Neural crest cell (in vitro differentiated cells): ENCODE measurements at places on chromosomes 5 and 9.
A peak's percentile ranks its signal among the peaks of the same experiment; 100 is the strongest.

DNA sequence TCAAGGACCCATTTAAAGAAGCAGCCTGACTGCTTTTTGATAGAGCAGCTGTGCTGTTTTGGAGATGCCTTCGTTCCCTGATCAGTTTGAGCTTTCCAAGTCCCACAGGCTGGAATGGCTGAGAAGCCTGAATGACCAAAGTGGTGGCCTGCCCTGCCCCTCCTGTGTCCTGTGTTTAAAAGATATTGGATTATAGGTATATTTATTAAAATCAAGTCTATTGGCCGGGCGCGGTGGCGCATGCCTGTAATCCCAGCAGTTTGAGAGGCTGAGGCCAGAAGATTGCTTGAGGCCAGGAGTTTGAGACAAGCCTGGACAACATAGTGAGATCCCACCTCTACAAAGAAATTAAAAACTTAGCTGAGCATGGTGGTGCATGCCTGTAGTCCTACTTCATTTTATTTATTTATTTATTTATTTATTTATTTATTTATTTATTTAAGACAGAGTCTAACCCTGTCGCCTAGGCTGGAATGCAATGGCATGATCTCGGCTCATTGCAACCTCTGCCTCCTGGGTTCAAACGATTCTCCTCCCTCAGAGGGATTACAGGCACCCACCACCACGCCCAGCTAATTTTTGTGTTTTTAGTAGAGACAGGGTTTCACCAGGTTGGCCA lies 87.7 kb downstream of the CACNA1B start:
- DNase-seq, result no peak

DNA sequence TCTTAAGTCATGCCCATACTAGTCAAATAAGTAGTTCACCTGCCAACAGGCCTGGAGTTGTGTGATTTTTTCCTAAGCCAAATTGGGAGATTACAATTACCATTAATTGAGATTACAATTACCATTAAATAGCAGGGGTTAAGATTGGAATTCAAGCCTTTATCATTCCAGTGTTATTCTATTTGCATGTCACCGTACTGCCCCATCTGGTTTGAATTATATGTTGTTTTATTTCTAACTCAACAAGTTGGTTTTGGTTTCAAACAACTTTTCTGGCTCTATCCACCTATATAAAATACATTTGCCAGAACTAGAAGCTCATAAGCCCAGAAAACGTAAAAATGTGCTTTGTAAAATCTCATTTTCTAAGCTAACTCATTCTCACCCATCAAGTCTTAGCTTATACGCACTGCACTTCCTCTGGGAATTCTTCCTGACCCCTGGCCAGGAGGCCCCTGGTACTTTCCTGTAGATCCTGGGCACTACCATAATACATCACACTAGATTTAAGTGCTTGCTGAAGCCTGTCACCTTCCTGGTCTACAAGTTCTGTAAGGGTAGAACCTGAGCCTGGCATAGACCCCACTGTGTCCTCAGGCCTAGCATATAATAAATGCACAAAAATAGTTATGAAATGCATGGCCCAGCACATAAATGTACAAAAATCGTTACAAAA lies 242.0 kb upstream of the TRPM3 start:
- no peak for DNase-seq

DNA sequence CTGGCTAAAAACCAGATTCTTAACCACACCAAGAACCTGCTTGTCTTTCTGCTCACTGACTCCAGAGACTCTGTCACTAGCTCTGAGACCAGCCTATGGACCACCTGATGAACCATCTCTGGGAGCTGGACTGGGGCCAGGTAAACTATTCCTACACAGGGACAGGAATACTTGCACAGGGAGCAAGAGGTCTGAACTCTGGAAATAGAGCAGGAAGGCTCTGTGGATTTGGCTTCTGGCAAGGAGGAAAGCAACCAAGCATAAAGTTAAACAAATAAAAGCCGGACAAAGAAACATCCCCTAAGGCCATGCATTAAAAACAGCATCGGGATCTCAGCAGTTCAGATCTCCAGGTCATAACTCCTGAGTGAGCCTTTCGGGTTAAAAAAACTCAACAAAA lies 5.6 kb upstream of the SPARC start:
- no peak for DNase-seq

- DNase-seq, result no peak
Observed at GRCh38 chr9:123739902-123740301, 190.0 kb downstream of the DENND1A start.

GRCh38 chr9:125977223-125977622 lies 230.1 kb downstream of the PBX3 start:
- DNase-seq, result no peak

- DNase-seq, result no peak
Observed at GRCh38 chr5:17182494-17182893, 34.9 kb upstream of the BASP1 start.

GRCh38 chr9:31950756-31951155 lies 433.7 kb upstream of the ACO1 start:
- no peak for DNase-seq

- DNase-seq, result no peak
Observed at GRCh38 chr5:160555581-160555970, 133.9 kb downstream of the PTTG1 start.

DNA sequence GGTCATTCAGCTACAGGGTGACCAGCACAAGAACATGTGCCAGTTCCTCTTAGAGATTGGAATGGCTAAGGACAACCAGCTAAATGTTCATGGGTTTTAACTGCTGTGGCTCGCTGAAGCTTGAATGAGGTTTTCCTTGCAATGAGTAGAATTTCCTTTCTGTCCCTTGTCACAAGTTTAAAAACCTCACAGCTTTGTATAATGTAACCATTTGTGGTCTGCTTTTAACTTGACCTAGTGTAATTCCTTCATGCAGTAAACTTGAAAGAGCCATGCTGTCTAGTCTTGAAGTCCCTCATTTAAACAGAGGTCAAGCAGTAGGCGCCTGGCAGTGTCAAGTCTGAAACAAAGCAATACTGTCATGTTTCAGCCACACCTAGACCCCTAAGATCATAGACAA lies 181.3 kb upstream of the DMRT1 start:
- no peak for DNase-seq

DNA sequence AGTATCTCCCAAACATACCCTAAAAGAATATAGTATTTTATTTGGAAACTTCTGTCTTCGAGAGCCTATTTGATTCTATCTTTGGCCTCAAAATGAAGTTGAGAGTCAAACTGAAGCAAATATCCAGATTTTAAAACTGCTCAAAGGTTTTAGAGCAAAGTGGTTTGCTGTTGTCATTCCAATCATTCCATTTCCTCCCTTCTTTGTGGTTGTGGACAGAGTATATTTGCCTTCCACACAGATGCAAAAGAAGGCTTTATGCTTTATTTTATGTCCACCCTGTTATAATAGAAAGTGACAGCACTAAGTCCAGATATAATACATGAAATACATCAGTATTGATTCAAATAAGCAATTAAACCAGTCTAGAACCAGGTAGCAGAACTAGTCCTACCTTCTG lies 12.4 kb downstream of the GZMK start:
- no peak for DNase-seq

- DNase-seq, result no peak
Observed at GRCh38 chr5:113133211-113133975, 156.8 kb downstream of the DCP2 start.

GRCh38 chr5:98700730-98701129 lies 72.7 kb upstream of the RGMB start:
- DNase-seq, result no peak

DNA sequence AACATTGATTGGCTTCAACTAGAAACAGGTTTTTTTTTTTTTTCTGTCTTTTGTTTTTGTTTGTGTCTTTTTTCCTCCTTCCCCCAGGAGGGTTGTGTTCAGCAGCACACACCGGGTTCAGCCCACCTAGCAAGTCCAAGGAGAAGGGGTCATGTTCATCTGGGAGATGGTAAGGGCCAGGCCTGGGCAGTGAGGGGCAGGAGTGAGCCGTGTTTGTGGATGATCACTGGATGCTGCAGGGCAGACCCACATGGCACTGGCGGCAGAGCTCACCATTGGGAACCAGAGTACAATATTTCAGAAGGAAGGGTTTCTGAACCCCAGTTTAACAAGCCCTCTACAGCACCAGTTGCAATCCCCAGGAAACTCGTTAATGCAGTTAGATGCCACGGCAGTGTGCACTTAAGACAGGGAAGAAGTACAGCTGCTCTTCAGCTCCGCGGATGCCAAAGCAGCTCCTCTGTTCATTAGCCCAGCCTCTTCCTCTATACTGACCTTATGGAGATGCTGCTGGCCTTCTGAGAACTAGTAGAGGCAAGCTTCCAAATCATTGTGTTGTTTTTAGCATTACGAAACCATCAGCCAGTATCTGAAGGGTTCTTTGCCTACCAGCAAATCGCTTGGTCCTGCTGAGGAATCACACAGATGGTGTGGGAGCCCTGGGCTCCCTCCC lies 508.2 kb upstream of the WWC1 start:
- no peak for DNase-seq

DNA sequence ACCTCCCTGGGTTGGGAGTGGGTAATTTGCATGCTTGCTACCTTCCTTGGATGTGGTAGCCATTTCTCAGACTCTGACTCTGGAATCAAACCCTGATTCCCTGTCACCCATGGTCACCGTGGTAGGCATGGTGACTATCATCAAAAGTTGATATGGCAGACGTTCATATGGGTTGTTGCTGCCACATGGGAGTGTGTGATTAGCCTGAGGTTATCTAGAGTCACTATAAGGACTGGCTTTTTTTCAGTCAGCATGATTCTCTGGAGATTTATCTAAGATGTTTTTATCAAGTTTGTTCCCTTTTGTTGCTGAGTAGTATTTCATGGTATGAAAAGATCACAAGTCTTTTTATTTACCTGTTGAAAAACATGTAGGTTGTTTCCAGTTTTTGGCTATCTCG lies 7.0 kb downstream of the RCL1 start:
- no peak for DNase-seq

DNA sequence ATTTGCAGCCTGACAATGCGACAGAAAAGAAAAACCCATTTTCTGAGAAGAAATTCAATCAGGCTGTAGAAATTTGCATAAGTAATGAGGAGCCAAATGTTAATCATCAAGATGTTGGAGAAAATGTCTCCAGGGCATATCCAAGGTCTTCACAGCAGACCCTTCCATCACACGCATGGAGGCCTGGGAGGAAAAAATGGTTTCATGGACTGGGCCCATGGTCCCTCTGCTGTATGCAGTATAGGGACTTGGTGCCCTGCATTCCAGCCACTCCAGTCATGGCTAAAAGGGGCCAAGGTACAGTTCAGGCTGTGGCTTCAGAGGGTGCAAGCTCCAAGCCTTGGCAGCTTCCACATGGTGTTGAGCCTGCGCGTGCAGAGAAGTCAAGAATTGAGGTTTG lies 73.3 kb downstream of the CCDC192 start:
- DNase-seq, result no peak

- DNase-seq, result peak; percentile 73
Observed at GRCh38 chr9:32552172-32552872, at the start of the genes SMIM27 and TOPORS. Gene SMIM27 (plus strand): TSS chr9:32552327. CDS start chr9:32552435, 108 bp downstream. Gene TOPORS (minus strand): TSS chr9:32552586. CDS start chr9:32552436, 150 bp downstream.

DNA sequence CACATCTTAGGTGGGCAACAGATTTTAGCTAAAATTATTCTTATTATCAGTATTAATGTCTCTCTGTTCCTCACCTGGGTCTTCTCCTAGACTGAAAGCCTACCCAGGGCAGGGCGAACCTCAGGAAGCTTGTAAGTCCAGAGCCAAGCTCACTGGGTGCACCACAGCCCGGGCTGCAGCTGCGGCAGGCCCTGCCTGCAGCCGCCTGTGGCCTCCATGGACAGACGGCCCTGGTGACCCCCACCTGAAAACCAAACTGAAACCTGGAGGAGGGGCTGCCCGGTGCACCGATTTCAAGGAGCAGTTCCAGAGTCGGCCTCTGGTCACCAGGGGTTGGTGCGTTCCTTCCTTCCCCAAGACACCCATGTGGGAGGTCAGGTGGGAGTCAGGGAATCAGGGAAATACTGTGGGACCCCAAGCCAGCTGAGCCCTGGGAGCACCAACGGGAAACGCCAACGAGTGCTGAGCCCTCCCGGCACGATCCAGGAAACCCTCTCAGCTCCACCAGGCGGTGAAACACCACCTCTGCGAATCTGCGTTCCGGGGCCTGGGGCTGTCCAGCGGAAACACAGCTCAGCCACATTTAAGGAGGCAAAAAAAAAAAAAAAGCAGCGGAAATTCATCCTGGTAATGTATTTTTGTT lies 68.6 kb upstream of the PPP1R26 start:
- no peak for DNase-seq

DNA sequence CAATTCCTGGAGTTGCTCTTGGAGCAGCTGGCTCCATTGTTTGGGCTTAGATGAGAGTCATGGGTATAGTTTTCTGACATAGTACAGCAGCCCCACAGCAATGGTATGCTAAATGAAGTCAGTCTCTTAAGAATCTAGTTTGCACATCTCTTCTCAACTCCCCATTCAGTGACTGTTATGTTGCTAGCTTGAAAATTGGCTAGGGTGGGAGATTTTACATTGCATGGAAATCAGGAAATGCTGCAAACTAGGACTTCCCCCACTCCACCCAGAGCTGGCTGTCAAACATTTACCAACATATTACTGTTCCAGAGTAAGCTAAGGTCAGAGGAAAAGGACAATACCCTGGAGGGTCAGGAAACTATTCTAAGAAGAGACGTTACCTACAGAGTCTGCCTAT lies 17.6 kb upstream of the FCHO2 start:
- no peak for DNase-seq

DNA sequence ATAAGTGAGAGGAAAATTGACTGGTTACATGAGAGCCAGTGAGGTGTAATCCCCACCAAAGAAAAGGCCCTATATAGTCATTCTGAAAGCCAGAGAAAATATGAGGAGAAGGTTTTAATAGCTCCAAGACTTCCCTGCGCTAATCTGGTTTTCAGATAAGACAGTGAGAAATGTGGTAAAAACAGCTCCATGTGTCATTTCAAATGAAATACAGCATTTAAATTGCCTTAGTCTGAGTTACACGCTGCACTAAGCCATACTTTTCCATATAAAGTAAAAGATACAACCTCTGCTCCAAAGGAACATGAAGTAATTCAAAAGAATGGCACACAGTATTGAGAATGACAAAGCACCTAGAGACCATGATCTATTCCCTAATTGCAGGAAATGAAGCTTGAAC lies 378.0 kb upstream of the PDE4D start:
- no peak for DNase-seq

DNA sequence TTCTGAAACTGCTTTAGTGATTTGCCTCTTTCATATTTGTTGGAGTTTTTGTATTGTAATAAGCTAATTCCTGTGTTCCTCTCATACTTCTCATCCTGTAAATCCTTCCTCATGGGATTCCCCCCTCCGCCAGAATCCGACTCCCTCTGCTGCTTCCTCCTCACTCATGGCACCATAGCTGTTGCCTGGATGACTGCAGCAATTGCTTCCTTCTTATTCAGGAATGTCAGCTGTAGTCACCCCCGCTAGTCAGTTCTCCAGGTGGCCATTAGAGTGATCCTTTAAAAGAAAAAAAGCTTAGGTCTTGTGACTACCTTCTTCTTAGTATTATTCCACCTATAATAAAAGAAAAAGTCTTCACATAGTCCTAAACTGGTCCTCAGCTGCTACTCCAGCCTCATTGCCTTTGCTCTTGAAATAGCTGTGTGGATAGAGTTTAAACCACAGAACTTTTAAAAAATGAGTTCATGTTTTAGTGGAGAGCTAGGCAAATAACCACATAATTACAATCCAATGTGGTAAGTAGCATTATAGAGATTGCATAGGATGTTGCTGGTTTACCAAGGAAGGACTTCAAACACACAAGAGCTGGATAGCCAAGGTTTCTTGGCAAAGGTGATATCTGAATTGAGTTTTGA lies 227.3 kb downstream of the KDM4C start:
- no peak for DNase-seq
